AG10803 (cell line): ENCODE measurements at places on chromosomes 1 and 21.

DNA sequence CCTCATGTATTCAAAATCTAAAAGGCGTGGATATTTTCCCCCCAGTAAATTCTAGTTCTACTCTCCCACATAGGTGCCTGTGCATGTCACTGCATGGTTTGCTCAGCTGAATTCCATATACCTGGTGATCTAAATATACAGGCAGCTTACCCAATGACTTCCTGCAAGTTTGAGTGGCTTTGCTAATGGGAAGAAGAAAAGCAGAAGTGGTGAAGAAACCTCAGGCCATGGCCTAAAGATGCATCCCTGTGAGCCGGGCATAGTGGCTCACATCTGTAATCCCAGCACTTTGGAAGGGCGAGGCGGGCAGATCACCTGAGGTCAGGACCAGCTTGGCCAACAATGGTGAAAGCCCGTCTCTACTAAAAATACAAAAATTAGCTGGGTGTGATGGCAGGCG lies 11.5 kb downstream of the SLC44A3 start:
- no peak for DNase-seq

GRCh38 chr1:224799083-224799482 lies 130.4 kb upstream of the DNAH14 start:
- DNase-seq, result no peak

GRCh38 chr21:42913476-42913875 lies 12.0 kb downstream of the ERVH48-1 start:
- DNase-seq, result peak; percentile 12

GRCh38 chr1:198837278-198838021 lies 198.6 kb downstream of the PTPRC start:
- DNase-seq, result no peak

GRCh38 chr1:151273924-151274466 lies 8.1 kb upstream of the ZNF687 start:
- no peak for DNase-seq

DNA sequence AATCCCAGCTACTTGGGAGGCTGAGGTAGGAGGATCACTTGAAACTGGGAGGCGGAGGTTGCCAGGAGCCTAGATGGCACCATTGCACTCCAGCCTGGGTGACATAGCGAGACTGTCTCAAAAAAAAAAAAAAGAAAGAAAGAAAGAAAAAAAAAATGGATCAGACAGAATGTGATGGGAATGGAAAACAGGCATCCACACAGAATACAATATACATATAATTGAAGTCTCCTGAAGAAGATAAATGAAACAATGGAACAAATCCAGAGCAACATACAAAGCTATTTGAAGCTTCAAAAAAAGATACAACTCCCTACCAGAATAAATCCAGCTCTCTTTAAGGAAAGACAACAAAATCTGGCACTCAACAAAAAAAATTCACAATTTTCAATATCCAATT lies 10.9 kb upstream of the EGLN1 start:
- DNase-seq, result no peak

DNA sequence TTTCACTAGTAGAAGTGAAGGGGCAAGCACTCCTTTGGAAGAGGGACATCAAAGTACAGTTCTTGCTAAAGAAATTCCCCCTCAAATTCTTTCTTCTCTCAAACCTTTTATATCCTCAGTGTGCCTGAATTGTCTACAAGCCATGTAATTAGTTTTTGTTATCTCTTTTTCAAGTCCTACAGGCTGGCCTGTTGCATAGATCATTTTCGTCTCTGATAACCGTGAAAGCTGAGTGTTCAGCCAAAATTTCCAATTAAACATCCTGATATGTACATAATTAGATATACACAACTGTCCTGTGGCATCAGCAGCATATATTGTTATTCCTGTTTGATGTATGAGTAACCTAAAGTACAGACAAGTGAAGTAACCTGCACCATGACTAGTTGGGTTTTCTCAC lies 375.5 kb upstream of the ST6GALNAC5 start:
- no peak for DNase-seq

DNA sequence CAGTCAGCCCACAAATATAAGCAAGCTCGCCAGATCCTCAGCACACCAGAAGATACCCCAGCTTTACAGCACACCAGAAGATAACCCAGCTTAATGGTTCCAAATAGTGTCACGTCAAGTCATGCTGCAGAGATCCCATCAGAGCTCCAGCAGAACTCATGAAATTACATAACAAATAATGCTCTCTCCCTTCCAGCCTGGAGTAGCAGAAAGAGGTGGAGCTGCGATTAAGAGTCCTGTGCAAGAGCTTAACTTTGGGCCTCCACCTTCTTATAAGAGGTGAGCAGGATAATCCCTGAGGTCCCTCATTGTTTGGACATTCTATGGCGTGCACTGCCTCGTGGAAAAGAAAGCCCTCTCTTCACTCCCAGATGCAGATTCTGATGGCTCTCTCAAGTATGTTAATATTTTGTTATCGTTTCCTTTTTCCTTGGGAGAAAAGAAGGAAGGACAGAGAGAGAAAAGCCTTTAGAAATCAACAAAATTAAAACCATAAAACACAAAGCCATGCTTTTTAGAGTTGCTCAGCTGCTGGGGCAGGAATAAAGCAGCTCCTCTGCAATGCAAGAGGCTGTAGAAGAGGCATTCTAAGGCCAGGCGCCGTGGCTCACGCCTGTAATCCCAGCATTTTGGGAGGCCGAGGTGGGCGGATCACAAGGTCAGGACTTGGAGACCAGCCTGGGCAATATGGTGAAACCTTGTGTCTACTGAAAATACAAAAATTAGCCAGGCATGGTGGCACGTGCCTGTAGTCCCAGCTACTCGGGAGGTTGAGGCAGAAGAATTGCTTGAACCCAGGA lies 59.1 kb downstream of the GLUL start:
- no peak for DNase-seq

DNA sequence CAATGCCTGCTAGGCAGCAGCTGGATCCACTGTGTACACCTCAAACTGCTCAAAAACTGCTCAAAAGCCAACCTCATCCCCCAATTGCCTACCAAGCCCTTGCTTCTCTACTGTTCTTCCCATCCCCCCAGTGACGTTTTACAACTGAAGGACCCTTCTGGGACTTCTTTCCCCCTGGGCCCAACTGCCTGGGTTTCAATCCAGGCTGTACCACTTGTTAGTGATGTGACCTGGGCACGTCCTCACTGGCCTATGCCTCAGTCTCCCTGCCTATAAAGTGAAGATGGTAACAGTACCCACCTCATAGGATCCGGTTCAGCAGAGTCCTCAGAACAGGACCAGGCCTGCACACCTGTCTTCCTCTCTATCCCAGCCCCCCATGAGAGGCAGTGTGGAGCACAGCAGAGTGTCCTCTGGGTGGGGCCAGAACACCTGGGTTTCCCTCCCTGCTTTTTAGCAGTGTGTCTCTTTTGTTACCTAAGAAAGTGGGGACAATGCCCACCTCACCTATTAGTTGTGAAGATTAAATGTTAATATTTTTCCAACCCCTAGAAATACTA lies 1.9 kb upstream of the TEKT2 start:
- no peak for DNase-seq

- DNase-seq, result no peak
Observed at GRCh38 chr1:110582378-110582777, 23.8 kb downstream of the KCNA2 start.
